Left ventricle myocardium superior (tissue), 1 donor: ENCODE measurements at places on chromosomes 5 and 9.

GRCh38 chr9:28234133-28234893 lies 661.0 kb upstream of the C9orf72 start:
- DNase-seq: no peak

- no peak for DNase-seq
These were observed 57.6 kb upstream of the SH3PXD2B start for GRCh38 chr5:172511952-172512351.

DNA sequence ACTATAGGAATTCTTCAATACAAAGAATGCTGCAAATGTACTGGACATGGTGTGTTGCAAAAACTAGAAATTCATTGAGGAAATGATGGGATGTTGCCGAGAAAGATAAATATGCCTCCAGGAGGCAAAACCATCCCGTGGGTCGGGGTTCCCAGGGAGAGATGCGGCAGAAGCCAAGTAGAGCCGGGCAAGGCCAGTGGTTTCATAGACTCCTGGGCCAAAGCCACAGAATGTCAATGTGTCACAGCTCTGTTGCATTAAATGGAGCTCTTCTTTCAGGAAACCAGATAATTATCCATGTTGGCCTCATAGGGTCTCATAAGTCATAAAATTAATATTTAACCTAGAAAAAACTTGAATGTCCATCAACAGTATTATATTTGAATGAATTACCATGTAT lies 419.5 kb upstream of the CDH10 start:
- no peak for DNase-seq

GRCh38 chr5:139745800-139746690 lies 49.6 kb upstream of the PSD2 start:
- DNase-seq: peak; percentile 69

DNA sequence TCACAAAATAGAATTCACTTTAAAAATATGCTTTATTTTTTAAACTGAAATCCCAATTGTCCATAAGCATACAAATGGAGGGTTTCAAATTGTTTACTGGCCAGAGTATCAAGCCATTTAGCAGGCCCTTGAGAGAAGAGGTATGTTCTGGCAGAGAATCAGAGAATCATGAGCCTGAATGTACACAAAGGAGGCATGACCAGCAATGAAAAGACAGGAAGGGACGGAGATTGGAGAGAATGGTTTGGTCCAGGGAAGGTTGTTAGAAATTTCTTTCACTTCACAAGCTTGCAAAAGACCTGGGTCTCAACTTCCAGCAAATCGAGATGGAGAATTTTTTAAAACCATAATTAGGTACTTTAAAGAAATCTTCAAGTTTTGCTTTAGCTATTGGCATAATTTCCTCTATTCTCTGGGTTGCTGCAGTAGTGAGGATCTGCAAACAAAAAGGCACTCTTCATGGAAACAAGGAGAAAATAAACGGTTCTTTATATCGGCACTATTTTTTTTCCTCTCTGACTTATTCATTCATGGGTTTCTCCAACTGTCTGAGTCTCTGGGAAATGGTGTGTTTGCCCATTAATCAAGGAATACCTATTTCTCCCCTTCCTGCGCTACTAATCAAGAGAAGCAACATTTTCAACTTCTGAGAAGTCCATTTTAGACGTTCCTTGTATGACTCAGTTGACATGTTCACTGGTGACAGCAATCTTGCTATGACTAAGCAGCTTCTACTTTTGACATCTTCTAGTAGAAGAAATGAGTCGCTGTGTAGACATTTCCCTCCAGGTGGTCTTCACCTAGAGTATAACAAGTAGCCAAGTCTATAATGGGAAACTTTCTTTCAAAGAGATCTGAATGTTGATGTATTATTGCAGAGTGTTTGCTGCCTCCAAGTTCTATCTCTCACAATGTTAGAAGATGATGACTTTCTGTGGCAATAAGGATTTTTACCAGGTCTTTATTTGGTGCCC lies 23.1 kb upstream of the ERCC6L2 start:
- DNase-seq: no peak

DNA sequence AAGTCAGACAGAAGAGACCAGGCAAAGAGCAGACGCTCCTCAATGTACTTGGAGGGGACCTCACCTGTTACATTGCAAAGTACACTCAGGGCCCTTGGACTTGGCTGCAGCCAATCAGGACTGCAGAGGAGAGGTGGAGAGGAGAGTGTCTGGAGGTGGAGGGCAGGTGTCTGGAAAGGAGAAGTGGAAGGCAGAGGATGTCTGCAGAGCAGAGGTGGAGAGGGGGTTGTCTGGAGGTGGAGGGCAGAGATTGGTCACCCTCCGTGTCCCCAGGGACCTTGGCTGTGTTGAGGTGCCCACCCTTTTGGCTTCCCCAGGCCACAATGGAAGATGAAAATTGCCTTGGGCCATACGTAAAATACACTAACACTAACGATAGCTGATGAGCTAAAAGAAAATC lies 241.3 kb upstream of the IRX2 start:
- no peak for DNase-seq

GRCh38 chr9:33860200-33860871 lies 43.4 kb downstream of the UBE2R2 start:
- no peak for DNase-seq
